Epithelial cell of proximal tubule (primary cell): ENCODE measurements at places on chromosomes 7 and 10.
A peak's percentile ranks its signal among the peaks of the same experiment; 100 is the strongest.

- DNase-seq: no peak
Measured at GRCh38 chr7:132465516-132465915, 110.8 kb downstream of the PLXNA4 start.

DNA sequence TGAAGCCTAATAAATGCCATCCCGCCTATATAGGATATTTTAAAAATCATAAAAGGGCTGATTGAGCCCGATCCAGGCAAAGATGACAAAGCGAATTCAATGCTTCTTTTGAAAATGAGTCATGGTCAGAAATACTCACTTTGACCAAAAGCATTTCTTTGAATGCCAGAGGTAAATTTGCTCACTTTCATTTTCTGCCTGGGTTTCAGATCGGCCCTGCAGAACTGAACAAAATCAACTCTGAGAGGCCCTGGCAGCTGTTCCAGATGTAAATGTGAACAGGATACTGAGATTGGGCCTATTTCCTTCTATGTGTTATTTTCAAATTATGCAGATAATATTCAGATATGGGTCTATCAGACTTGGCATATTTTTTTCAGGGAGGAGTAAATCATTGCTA lies 114.8 kb upstream of the ARID5B start:
- no peak for DNase-seq

DNA sequence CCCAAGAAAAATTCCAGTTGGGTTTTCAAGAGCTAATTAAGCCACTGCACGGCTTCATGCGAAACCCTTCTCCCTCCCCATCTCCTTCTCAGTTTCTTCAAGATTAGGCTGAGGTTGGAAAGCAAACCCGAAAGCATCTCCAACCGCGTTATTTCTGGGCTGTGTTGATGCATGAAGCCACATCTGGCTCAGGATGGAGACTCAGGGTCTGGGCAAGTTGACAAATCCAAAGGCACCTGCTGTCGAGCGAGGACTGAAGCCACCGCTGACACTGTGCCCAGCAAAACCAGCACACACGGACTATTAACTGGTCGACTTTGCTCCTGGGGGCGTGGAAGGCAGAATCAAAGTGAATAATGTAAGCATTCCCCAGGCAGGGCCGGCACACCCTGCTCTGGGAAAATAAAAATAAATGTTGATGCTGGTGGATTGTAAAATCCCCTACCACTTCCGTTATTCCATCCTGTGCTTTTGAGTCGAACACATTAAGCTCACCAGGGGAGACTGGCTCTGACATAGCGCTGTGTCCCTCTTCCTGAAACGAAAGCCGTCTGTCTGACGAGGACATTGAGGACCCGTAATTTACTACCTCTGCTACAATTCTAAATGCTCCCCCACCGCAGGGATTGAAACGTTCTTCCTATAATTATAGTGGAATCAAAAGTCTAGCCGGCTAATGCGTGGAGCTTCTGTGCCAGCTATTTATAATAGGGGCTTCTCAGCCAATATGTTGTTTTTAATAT lies 269.8 kb downstream of the ADARB2 start:
- no peak for DNase-seq

DNA sequence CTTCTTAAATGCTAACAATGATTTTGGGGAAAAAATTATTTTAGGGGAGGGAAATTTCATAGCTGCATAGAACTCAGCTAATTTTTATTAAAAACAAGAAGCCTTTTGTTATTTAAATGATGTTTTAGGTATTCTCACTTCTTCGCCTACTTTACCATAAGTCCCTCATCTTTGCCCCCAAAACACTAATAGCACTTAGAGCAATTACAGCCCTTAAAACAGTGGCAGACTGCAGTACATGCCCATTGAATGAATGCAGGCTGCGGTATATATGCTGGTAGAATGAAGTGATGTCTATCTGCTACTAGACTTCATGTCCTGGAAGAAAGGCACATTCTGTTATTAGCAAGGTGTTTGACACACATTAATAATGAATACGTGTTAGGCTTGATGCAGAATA lies 2.9 kb upstream of the SPAG6 start:
- DNase-seq: no peak

- no peak for DNase-seq
Measured at GRCh38 chr10:89173075-89173474, 34.0 kb downstream of the CH25H start.

GRCh38 chr10:130509881-130510689 lies 373.9 kb downstream of the GLRX3 start:
- no peak for DNase-seq

- DNase-seq: no peak
Measured at GRCh38 chr7:129514683-129515082, 12.4 kb downstream of the SMKR1 start.

DNA sequence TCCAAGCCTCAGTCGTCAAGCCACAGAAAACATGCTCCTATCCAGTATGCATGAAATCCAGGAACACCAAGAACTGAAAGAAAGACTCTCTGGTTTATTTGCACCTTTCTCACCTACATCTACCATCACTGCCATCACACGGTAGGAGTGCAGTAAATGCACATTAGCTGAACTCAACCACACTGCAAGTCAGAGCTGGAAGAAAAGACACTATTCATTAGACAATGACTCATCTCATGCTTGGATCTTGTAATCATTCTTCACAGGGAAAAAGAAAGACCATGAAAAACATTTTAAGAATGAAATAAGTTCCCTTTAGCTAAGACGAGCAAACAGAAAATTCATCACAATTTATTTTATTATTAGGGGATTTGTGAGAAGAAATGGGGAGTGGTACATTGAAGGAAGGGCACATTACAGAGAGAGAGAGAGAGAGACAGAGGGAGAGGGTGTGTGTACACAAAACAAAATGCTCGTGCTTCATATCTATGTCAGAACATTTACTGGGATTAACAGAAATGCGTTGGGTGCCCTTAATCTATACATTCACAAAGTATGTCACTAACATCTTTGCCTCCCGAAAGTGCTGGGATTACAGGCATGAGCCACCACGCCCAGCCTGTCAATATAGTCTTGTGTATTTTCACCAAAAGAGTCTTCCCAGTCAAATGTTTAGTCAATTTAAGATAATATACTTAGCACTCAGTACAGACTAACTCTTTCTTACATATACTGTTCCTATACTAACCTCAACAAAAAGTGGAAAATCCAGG lies 324.9 kb downstream of the PARD3 start:
- peak; percentile 38 for DNase-seq
